CD4-positive, alpha-beta T cell treated with Interleukin-6 for 4 hours (primary cell): ENCODE measurements at places on chromosomes 3 and 15.

DNA sequence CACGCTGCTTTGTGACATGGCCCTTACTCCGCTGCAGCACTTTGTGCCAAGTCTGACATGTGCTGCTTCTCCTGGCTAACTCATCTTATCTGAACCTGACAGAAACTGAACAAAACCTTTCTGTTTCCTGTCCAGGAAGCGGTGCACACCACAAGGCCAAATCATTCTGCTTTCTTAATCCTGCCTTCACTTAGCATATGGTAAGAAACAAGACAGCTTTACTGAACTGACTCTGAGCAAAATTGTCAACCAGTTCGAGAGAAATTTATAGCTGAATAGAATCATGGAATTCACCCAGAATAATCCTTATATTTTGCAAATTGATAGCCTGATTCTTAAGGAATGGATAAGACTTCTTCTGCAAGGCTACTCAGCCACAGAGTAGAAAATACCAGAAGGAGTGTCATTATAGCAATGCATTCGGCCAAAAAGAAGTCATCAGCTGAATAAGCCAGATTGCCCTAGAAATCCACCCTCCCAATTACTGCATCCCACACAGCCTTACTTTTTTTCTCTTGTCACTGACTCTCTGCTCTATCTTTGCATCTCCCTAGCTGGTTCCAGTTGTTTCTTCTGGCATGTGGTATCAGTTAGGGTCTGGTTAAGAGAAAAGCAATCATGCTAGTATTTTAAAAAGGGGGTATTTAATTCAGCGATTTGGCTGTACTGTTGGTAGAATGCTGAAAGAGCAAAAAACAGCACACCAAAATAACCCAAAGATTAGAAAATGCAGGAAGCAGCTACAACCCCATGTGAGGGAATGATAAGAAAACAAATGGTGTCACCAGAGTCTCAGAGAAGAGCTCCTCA lies 41.6 kb upstream of the STRIT1 start:
- DNase-seq, result no peak

DNA sequence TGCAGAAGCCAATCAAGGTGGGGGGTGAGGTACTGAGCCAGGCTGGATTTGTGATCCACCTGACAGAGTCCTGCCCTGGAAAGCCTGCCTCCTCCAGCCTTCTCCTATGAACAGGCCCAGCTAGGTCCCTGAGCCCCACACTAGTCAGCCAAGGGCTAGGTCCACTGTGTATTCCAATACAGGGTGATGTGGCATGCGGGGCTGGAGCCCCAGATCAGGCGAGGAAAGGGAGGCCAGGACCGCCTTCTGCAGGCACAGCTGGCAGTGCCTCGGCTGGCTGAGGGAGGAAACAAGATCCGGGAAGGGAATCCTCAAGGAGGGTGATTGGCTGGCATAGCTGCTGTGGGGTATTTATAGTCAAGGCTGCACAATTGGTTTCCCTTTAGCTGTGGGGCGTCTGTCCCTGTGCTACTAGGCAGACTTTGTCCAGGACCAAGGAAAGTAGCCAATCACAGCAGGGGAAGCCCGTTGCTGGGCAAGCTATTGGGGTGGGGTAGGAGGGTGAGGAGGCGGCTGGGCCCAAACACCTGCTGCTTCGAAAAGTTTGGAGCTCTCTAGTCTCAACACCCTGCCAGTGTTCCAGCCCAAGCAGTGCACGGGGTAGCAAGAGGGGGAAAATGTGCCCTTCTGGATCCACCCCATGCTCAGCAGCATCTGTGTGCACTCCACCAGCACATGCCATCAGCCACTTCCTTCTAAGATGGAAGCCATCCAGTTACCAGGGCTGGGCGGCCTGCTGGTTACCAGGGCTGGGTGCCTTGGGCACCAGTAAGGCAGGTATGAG lies 5.9 kb downstream of the KY start:
- DNase-seq, result no peak

- no peak for DNase-seq
These were observed 72.2 kb downstream of the RPLP1 start for GRCh38 chr15:69524814-69525213.

DNA sequence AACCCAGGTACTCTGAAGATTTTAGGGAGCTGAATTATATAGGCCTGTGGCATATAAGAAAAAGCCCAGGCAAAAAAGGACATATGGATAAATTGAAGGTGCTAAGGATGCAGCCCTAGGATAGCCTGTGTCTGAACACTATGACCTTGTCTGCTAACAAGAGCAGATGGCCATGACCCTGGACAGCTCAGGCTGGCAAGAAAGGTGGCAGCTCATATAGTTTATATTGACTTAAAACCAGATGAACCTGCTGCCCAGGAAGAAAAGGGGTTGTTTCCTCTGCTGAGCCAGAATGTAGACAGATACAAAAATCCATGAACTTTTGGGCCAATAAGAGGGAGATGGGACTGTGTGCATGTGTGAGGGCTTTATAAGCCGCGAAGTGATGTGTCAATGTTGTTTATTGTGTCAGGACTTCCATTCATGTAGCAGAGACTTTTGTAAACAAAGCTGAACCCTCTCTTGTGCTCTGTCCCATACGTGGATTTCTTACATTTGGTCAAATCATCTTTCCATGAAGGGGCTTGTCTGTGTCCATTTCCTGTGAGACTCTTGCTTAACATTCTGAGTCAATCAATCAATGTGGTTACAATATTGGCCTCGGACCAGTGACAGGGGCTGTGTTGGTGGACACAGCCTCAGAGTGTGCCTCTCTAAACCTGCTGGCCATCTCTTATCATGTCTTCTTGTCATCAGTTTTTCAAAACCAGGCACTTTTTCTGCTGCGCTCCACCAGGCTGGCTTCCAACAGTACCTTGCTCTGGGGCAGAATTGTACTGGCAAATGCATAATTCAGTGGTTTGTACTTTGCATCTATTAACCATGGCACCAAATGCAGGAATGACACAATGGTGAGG lies 321.2 kb downstream of the WDR72 start:
- no peak for DNase-seq

- no peak for DNase-seq
These were observed 5.8 kb upstream of the RARRES1 start for GRCh38 chr3:158737976-158738615.

- DNase-seq, result no peak
These were observed 15.2 kb downstream of the PHLDB2 start for GRCh38 chr3:111874177-111874820.

GRCh38 chr3:129004639-129005295 lies 3.7 kb downstream of the EFCC1 start:
- DNase-seq, result no peak

DNA sequence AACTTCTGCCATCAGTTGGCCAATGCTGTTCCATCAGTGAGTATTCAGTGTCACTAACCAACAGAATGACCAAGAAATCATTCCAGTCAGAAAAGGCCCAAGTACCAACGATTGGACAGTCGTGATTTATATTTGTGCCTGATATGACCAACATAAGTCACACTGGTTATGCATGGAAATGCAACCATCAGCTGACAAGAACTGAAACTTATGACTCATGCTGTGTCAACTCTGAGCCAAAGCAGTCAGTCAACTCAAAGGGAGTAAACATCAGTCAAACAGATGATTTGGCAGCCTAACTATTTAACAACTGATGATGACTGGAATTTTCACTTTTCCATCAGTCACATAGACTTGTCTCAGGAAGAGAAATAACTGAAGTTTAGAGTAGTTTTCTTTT lies 142.4 kb downstream of the ANXA2 start:
- DNase-seq, result no peak

DNA sequence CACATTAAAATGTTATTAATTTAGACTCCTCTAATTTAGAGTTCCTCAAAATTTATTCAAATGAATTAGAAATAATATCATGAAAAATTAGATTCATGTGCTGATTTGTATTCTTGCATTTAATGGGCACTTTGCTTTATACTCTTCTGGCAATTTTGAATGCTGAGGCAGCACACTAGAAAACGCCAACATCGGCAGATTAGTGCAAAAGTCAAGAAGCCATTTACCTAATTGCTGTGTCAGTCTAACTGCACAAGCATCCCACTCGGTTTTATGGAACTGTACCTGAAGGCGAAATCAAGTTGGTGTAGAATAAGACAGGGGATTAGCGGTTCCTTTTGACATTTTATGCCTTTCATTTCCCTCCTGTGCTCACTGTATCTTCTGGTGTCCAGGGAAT lies 382.0 kb downstream of the ROBO2 start:
- DNase-seq, result no peak

DNA sequence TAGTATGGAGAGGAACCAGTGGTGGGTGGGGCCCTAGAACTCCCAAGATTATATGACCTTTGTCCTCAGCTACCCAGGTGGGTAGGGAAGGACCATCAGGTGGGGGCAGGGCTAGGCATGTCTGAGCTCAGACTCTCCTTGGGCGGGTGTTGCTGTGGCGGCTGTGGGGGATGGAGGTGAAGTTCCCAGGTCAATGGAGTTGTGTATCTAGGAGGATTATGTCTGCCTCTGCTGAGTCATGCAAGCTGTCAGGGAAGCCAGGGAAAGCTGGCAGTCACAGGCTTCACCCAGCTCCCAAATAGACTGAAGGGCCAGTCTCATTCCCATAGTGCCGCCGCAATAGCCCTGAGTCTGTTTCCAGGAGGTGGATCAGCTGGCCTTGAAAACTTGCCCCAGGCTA lies 139.7 kb upstream of the CFAP20DC start:
- DNase-seq, result no peak

DNA sequence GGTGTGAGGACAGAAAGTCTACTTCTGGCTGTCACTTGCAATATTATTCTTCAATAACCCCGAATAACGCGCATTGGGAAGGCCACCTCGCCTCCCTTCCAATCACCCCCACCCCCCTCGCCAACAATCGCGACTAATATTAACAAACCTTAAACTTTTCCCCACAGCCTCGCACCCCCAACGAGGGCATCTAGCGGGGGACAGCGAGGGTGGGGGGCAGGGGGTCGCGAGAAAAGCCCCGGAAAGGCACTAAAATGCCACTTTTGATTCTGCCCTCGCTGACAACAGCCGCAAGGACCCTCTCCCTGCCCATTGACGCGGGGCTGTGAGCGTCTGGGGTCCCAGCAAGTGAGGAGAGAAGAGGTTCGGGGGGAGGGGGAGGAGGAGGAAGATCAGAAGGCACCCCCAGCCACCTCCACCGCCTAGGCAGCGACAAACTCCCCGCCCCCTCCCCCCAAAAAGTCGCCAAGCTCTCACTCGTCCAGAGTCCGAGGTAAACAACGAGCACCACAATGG lies 868 bp downstream of the SATB1 start:
- DNase-seq, result no peak

- no peak for DNase-seq
These were observed 122.0 kb upstream of the SOX14 start for GRCh38 chr3:137641879-137642704.
